ENCODE measurements at places on chromosomes 13 and 19. TPM values are rescaled to one million over a fixed set of nuclear protein-coding genes. Genes with fewer than 3 reads are reported as not detected.
A peak's percentile ranks its signal among the peaks of the same experiment; 100 is the strongest.

DNA sequence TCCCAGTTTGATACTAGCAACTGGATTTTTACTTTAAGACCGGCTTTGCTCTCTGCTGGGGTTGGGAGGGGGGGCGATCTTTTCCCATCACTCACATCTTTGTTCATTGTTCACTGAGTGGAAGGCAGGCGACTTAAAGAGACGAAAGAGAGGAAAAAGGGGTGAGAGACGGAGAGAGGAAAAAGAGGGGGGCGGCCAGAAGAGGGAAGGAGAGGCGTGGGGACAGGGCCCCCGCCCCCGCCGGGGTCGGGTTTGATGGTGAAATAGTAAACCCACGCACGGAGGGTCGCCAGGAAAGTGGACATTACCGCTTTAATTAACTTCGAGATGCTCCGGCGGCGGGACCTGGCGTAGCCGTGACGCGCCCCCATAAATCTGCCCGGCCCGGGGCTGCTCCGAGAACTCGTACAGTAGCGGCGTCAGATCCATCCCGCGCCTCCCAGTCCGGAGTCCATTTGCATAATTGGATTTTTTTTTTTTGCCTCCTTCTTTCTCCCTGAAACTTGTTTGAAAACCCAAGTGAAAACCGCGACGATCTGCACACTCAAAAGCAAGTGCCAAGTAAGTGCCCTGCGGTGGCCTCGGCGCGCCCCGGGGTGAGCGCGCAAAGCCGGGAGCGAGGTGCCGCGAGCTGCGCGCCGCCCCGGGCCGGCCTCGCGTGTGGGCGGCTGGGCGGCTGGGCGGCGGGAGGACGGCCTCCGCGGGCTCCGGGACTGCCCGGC lies 143.9 kb upstream of the ZNF536 start:
- no peak for DNase-seq

- no peak for DNase-seq
Observed at GRCh38 chr19:35216833-35217648, 11.5 kb downstream of the FAM187B start.

DNA sequence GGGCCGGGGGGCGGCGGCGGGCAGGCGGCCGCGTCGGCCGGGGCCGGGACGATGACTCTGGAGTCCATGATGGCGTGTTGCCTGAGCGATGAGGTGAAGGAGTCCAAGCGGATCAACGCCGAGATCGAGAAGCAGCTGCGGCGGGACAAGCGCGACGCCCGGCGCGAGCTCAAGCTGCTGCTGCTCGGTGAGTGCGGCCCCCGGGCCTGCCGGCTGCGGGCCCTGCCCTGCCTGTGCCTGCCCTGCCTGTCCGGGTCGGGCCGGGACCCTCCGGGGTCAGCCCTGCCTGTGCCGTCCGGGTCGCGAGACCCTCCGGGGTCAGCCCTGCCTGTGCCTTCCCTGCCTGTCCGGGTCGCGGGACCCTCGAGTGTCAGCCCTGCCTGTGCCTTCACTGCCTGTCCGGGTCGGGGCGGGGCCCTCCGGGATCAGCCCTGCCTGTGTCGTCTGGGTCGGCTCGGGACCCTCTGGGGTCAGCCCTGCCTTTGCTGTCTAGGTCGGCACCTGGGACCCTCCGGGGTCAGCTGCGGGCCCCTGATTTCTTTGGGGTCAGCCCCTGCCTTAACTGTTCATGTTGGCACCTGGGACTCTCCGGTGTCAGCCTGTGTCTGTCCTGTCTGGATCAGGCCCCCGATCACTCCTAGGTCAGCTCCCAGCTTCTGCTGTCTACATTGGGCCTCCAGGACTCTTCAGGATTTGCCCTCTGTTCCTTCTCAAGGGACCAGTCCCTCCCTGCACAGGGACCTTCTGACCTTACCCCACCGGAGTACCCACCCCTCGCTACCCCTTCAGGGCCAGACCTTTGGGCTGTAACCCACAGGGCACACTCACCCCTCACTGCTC lies 659 bp downstream of the GNA11 start:
- no peak for DNase-seq

DNA sequence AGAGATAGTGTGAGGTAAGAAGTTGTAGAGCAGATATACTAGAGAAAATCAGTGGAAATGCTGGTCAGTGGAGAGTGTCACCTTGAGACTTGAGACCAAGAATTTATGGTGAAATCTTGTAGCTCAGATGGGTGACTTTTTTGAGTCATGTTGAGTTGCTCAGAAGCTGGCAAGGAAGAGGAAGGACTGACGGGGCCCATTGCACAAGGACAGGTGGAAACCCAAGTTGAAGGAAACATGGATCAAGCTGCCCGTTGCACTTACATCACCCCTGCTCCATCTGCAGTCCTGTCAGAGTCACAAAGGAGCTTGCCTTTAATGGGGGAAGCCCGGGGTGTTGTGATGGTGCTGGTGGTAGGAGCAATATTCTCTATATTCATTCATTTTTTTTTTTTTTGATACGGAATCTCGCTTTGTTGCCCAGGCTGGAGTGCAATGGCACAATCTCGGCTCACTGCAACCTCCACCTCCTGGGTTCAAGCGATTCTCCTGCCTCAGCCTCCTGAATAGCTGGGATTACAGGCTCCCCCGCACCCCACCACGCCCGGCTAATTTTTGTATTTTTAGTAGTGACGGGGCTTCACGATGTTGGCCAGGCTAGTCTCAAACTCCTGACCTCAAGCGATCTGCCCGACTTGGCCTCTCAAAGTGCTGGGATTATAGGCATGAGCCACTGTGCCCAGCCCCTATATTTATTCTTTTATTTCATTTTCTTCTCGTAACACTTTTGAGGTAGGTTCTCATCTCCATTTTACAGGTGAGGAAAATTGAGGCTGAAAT lies 27.4 kb downstream of the UBAC2 start:
- DNase-seq: no peak

DNA sequence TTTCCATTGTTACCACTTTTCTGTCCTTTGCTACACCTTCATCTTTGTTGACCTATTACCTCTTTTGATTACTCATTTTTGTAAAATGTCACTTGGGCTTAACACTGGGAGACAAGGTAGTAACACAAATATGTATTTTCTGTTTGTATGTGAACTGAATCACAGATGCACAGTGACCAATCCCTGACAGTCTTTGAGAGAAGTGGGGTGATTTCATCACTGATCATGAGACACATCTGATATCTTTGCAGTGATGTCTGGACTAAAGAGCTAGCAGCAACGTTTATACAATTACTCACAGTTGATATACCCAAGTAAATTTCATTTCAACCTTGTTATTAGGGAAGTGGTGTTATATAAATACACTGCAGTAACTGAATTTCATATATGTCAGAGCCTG lies 1397.4 kb upstream of the SPRY2 start:
- no peak for DNase-seq

DNA sequence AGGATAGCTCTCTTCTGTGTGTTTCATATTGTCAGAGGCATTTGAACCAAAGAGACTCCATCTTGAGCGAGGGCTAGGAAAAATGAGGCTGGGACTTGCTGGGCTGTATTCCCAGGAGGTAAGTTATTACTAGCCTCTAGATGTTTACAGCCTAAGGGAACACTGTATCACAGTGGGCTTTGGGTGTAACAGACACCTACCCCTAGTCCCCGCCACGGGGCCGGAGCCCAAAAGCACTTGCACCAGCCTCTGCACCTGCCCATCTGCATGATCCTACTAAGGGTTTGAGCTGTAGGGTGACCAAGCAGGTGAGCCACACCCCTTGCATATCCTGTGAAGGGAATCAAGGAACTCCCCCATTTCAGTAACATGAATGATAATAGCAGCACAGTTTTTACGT lies 1972.2 kb downstream of the OLFM4 start:
- no peak for DNase-seq

- DNase-seq: no peak
Observed at GRCh38 chr13:95745289-95745688, 68.3 kb downstream of the DNAJC3 start.

DNA sequence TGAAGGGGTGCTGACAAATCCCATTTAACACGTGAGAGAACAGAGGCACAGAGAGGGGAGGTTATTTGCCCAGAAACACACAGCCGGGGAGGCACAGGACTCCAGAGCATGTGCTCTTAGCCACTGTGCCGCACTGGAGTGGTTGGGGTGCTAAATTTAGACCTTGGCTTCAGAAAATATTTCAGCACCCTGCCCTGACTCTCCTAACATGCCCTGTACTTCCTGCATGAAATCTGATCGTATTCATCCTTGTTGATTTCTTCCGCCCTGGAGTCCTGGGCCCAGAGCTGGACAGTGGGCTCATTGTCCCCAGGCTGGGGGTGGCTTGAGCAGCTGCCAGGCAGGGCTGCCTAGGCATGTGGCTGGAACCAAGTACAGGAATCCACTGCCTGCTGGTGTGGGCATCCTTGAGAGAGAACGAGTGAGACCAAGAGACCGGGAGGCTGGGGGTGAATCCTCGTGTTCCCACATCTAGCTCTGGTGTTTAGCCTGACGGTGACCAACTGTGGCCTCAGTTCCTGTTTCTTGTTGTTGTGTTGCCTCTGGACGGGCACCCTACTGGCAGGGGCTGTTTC lies 5.3 kb downstream of the SLC27A1 start:
- no peak for DNase-seq

DNA sequence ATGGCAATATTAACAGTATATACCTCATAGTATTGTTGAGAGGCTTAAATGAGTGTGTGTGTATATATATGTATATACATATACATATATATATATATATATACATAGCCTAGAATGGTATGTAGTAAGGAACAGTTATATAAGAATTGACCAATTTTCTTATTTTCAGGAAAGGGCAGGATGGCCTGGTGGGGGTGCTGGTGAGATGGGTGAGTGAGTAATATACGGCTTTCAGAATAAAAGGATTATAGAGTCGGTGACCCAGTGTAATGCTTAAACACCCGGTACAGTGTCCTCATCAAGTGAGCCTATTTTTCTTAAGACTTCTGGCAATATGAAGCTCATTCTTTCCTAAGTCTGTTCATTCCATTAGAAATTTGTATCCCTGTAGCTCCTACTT lies 11.7 kb upstream of the FAM216B start:
- DNase-seq: no peak

- no peak for DNase-seq
Observed at GRCh38 chr19:34351382-34351826, 13.6 kb upstream of the GPI start.

GRCh38 chr13:102983496-102983895 lies 82.7 kb downstream of the SLC10A2 start:
- no peak for DNase-seq

- DNase-seq: no peak
Observed at GRCh38 chr13:100674572-100674871, at the start of gene TMTC4. TSS of gene TMTC4 (minus strand) at chr13:100674795. CDS start at chr13:100670362, 4,433 bp downstream.

DNA sequence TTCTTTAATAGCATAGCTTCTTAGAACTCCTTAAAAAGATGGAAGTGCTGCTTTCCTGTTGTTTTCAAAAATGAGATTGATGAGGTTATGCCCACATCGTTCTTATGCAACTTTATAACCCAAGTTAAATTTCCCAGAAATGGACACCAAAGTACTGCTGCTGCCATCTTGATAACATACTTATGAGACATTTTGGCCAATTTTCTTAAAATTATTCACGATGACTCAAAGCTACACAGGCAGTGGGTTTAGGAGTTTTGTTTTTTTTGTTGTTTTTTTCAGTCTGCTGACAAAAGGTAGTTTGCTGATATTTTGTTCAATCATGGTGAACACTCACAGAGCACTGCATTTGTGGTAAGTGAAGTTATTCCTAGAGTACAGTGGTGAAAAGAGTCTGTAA lies 54.9 kb upstream of the RFC3 start:
- no peak for DNase-seq

DNA sequence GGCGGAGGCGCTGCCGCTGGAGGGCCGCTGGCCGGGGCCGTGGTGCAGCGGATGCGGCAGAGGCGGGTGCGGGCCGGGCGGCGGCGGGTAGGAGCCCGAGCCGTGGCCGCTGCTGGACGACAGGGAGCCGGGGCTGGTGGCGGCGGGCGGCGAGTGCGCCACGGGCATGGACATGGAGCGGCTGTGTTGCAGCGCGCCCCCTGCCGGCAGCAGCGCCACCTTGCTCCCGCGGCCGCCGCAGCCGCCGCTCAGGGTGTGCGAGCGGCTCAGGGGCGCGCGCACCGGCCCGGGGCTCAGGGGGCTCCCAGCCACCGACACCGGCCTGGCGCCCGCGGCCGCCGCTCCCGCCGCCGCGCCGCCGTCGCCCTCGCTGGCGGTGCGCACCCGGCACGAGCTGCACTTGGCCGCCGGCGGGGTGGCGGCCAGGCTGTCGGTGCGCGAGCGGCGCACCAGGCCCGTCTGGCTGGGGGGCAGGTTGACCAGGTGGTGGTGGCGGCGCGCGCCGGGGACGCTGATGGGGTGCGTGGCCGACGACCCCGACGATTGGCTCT lies 1.7 kb downstream of the IRS2 start:
- peak; percentile 86 for DNase-seq

GRCh38 chr19:56126983-56127780 lies 6.1 kb upstream of the ZNF787 start:
- DNase-seq: no peak

DNA sequence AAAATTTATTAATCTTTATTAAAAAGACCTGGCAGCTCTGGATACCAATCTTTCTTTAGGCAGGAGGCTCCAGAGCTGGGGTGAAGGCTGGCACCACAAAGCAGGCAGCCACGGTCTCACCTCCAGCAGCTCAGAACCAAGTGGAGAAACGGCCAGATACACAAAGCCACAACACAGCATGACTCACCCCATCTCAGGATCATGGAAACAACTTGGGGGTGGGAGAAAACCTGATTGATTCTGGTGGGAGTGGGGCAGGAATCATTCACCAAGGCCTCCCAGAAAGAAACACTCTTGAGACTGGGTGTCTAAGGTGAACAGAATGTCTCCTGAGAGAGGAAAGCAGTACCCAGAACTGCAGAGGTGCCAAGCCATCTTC lies 64.2 kb downstream of the CRYL1 start:
- no peak for DNase-seq

DNA sequence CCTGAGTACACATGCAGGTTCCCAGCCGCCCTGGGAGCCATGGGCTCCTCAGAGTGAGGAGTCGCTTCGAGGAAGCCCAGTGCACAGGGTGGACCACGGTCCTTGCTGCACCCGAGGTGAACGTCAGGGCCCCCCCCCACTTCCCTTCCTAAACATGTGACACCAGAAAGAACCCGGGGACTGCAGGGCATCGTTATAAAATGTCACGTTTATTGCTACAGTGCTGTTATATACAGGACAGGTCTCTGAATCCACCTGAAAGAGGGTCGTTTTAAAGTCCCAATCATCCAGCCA lies 3.8 kb upstream of the UQCR11 start:
- no peak for DNase-seq

- DNase-seq: no peak
Observed at GRCh38 chr19:8529369-8530006, 15.5 kb upstream of the ZNF414 start.

- DNase-seq: no peak
Observed at GRCh38 chr13:29369060-29369743, 226.3 kb downstream of the SLC7A1 start.

DNA sequence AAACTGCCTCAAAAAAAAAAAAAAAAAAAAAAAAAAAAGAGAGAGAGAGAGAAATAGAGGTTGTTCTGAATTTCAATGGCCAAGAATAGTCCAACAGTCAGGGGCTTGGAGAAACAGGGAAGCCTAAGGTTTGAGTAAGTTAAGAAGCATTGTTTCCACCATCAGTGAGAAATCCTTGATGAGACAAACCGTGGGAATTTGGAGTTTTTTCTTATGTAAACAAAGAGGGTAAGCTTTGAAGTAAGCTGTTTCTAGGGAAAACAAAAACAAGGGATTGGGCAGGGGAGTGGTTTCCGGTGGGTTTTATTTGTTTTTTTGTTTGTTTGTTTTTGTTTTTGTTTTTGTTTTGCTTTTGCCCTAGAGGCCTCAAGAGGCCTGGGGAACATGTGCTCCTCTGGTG lies 11.2 kb upstream of the ERVV-1 start:
- no peak for DNase-seq

The ZNF492 gene
- not detected for total RNA-seq

The ZNF320 gene
- total RNA-seq: 50.0 TPM

The FARP1 gene
- total RNA-seq: 278 TPM

The GPR4 gene
- total RNA-seq: not detected

The CGB3 gene
- not detected for total RNA-seq

The RDH8 gene
- total RNA-seq: not detected
